ENCODE measurements at places on chromosomes 7 and 10.

GRCh38 chr10:116875897-116876296 is 26.6 kb downstream of the ENO4 start:
- no peak for DNase-seq

DNA sequence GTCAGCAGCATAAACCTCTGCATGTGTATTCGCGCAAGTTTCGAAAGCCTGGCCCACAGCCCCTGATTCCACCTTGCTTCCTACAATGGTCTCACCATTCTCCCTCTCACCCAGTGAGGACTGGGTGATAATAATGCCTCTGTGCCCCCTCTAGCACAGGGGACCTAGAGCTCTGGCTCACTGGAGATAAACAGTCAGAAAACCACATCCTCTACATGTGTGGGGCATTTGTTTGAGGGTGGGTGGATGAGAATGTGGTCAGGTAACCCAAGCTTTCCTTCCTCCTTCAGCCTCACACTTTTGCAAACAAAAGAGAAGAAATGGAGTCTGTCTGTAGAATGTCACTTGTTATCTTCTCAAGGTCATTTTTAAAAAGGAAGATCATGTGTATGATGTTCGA is 373.5 kb downstream of the KCNMA1 start:
- peak; percentile 35 for DNase-seq

DNA sequence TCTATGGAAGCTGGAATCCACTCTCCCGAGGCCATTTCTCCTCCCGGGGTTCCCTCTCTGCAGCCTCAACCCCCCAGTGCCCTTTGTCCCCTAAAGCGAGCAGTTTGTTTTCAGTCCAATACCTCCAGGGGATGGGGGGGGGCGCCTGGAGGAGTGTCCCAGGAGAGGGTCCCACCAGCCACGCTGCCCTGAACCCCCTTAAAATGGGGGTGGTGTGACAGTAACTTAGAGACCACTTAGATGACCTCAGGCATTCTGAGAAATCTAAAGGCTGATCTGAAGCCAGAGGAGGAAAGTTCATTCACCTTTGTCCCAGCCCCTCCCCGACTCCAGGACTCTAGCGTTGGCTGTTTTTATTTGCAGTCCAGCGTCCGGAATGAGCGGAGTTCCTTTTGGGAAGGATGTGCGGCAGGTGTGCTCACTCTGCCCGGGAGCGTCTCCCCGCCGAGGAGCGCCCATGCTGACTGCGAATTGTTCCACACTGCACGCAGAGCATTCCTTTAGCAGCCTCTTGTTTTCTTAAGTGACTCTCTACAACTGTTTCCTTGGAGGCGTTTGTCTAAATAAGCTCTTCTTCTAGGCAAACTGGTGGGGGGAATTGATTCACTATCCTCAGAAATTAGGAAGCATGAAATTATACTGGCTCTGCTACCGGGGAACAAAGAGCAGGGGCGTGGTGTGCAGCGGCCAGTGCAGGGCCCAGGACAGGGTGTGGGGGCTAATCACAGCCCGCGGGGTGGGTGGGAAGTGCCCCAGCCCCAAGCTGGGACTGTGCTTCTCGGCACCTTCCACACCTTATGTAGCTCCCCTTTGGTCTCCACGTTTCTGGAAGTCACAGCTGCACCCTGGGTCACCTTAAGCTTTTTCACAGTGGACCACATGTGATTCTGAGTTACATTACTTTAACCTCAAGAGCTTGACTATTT is 46.3 kb downstream of the SYPL1 start:
- no peak for DNase-seq

GRCh38 chr7:26857506-26858240 is 6.7 kb downstream of the SKAP2 start:
- peak; percentile 3 for DNase-seq

- DNase-seq = peak; percentile 32
These were observed 546.7 kb upstream of the LRRN3 start for GRCh38 chr7:110544194-110544593.

GRCh38 chr7:51701935-51702334 is 385.3 kb upstream of the COBL start:
- no peak for DNase-seq

GRCh38 chr10:52768001-52768532 is 4.5 kb downstream of the MBL2 start:
- DNase-seq = no peak

Data from ELR (cell line).